ENCODE measurements at places on chromosomes 6 and 20.

- DNase-seq: no peak
These were observed 20.4 kb downstream of the OSBPL2 start for GRCh38 chr20:62258499-62259293.

DNA sequence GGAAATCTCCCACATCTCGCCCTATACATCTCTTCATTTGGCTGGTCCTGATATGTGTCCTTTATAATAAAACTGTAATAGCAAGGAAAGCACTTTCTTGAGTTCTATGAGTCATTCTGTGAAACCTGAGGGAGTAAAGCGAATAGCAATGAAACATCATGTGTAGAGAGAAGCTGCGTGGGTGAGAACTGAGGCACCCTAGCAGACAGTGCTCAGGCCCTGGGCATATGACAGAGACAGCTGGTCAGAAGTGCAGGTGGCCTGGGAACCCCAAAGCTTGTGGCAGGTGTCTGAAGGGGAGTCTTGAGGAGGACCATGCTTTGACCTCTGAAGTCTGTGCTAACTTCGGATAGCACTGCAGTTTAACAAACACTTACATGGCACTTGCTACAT lies 1.3 kb upstream of the BLOC1S5 start:
- no peak for DNase-seq

DNA sequence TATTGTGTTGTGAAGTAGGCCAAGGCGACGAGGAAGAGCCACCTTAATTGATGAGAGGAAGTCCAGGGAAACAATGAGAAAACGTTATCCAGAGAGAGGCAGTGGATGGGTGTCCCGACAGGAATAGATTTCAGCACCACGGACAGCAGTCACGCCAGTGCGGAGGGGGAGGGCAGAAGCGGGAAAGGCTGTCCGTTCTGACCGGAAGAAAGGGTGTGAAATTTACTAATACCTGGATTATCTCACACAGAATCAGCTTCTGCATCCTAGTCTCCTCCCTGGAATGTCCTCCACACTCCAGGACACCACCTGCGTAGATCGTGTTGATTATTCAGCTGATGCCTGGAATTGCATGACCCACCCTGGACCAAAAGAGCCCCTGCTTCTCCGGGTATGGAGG lies 7.4 kb upstream of the BPIFA3 start:
- DNase-seq: no peak

DNA sequence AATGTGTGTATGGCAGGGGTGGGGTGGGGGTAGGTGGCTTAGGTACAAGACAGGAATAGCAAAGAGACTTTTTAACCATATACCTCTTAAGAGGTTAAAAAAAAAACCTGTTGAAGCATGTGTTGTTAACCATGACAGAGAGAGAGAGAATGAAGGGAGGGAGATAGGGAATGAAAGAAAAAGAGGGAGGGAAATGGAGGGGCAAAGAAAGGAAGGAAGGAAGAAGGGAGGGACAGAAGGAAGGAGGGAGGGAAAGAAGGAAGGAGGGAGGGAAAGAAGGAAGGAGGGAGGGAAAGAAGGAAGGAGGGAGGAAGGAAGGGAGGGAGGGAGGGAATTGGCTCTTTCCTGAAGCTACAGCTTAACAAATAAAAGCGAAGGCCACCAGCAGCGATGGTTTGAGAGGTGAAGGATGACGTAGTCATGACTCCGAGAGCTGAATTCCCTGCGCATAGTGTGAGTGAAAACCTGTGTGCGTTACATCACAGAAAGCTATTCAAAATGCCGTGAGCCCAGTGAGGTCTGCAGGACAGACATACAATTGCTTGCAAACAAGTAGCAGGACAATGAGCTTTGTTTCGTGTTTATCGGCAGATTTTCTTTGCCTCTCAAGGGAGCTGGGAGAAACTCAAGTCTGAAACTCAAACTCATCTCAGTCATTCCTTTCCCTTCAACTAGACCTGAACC lies 88.6 kb upstream of the NEDD9 start:
- no peak for DNase-seq

DNA sequence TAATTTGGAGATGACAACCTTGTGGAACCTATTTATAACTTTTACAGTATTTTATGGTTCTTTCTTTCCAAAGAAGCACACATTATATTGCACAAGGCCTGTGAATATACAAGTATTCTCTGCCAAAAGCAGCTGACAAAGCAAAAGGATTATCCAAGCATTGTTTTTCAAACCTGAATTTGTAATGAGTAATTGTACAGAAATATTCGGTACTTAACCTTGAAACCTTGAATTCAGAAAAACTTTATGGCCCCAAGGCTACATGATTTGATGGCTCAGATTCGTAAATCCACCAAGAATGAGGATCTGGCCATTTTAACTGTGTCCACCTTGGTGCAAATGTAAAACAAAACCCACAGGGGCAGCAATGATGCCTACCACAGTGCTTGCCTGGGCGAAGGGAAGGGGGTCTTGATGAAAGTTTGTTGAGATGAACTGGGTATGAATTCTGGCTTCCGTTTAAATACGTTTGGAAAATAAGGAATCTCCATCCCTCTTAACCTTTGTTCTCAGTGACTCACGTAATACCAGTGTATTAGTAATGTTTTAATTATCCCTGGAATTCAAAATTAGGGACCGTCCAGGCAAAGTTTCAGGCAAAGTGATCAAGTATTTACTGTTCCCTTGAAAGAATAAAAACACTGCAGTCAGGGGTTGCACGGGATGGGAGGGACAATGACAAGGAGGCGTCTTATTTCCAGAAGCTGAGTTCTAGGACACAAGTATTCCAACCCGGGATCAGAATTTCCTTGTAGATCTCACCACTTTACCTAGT lies 2.7 kb upstream of the RBM24 start:
- no peak for DNase-seq

- DNase-seq: peak; percentile 98
These were observed at the start of gene TJAP1 for GRCh38 chr6:43477235-43478007. TSS of gene TJAP1 (plus strand) at chr6:43477570. CDS start at chr6:43499002, 21,432 bp downstream.

- no peak for DNase-seq
These were observed 21.6 kb downstream of the GABBR1 start for GRCh38 chr6:29611426-29611825.

DNA sequence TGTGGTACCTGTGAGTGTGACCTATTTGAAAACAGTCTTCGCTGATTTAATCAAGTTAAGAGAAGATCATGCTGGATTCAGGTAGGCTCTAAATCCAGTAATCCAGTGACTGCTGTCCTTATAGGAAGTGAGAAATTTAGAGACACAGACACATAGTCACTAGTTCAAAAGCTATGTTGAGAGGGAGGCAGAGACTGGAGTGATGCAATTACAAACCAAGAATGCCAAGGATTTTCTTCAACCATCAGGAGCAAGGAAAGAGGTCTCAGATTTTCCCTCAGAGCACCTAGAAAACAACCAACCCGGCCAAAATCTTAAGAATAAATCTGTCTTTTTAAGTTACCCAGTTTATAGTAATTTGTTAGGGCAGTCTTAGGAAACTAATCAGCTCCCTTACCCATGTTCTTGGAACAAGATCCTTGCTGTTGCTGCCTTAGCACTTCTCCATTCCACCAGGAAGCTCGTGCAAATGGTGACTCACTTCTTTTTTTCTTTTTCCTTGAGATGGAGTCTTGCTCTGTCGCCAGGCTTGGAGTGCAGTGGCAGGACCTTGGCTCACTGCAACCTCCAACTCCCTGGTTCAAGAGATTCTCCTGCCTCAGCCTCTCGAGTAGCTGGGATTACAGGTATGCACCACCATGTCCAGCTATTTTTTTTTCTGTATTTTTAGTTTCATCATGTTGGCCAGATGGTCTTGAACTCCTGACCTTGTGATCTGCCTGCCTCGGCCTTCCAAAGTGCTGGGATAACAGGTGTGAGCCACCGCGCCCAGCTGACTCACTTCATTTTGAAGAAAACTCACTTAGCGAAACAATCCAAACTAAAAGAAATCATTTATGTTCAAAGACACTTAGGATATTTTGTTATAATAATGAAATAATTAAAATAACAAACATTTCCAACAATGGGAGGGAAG lies 34.4 kb upstream of the ZNF184 start:
- DNase-seq: no peak

DNA sequence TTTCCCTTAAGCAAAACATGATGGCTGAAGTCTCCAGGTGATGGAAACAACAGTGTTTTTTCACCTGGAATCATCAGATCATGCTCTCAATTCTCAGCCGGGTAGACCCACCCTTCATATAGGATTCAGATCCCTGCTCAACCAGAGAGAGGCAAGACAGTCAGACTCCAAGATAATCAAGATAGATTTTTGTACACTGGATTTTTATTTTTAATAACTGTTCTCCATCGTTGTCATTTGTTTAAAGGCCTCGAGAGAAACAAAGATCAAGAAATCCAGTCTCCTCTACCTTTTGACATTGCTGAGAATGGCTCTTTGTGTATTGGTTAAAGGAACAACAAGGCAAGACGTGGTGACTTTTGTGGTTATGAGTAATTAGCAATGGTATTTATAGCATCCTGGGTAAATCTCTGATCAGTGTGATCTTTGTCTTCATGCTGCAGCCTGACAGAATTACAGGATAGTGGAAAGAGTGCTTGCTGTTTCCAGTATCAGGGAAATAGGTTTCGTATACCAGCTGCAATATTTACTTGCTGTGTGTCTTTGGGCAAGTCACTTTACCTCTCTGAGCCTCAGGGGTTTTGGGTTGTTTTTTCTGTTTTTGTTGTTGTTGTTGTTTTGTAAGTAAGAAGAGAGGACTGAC lies 29.9 kb downstream of the ID4 start:
- DNase-seq: no peak

GRCh38 chr6:99152347-99152643 lies 197.2 kb downstream of the FAXC start:
- DNase-seq: no peak

DNA sequence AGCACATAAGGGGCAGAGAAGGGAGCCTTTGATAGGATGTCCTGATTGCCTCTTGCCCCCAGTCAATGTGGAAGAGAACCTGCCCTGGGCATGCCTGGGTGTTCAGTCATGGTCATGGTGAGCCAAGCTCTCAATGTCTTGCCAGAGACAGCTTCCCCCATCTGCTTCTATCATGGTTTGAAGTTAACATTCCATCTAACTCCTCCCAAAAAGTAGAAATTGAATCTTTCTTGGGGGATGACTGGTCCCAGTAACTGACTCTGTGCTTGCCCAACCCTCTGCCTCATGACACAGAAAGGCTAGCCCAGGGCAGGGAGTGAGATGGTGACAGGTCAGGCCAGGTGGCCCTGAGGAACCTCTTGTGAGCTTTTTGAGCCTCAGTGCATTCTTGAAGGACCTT lies 60.1 kb downstream of the ADTRP start:
- DNase-seq: no peak

DNA sequence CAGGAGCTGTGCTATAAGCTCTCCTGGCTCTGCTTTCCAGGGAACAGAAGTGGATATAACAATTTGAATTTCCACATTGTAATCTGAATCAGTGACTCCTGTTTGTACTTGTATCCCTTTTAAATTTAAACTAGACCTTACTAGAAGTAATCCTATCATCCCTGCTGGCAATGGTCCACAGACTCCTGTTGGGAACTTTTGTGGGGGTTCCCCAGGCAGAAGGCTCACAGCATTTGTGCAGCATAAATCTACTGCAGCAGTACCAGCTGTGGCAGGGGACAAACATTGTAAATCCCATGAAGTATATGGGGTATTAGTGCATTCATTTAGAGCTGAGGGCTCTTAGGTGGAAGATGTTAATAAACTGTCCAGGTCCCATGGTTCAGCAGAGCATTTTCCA lies 12.0 kb upstream of the PDCD2 start:
- no peak for DNase-seq

GRCh38 chr6:129623008-129623732 lies 86.8 kb downstream of the ARHGAP18 start:
- no peak for DNase-seq

DNA sequence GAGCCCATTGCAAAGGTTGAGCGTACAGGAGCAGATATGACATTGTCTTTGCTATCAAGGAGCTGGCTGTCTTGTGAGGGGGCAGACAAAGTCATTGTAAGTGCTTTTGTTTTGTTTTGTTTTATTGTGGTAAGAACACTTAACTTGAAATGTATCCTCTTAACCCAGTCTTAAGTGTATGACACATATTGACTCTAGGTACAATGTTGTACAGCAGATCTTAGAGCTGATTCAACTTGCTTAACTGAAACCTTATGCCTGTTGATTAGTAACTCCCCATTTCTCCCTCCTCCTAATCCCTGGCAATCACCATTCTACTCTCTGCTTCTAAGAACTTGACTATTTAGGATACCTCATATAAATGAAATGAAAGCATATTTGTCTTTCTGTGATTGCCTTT lies 429.0 kb downstream of the BMP2 start:
- no peak for DNase-seq

GRCh38 chr20:17832236-17832915 lies 132.6 kb downstream of the BANF2 start:
- no peak for DNase-seq

DNA sequence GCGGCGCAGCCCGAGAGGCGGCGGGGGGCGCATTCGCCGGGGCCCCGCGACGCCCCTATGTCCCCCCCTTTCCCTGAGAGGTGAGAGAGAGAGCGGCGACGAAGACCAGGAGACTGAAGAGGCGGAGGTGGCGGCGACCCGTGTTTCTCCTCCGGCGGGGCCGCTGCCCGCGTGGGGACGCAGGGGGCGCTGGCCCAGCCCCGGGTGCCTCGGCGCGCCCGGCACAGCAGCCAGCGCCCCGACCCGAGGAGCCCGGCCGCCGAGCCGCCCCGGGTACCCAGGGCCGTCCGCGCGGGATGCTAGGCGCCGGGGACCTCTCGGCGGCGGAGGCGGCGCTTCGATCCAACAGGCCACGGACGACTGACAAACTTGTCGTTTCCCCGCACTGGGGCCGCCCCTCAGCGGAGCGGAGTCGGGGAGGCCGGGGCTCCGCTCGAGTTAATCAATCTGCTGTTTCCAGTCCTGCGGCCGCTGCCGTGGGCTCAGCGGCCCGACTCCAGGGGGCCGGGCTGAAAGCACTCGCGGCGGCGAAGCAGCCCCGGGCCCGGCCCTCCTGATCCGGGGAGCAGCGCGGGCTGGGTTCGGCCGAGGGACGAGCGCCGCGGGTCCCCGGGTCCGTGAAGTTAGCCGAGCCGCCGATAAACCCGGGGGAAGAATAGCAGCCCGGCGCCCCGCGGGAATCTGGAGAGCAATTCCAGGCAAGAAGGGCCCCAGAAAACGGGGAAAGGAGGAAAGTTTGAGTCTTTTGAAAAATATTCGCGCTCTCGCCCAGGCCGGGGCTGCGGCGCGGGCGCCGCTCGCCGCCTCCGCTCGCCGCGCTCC lies 631 bp downstream of the MDGA1 start:
- peak; percentile 68 for DNase-seq

DNA sequence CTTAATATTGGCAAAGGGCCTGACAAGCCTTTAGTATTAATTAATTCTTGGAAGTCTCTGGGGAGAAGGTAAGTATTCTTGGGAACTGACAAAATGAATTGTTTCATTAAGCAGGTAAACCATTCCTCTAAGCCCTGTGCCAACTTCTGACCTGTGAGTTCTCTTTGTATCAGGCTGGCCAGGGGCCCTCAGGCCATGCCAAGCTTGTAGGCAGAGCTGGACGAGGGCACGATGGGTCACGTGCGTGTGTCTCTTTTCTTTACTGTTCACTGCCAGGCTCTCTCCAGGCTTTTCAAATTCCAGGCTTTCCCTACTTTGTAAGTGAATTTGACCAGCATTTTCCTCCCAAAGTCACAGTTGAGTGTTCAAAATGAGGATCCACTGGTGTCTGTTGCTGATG lies 112.4 kb downstream of the NRN1 start:
- DNase-seq: peak; percentile 50

All from D341Med (cell line).